ENCODE measurements at places on chromosomes 2 and 18. TPM values are rescaled to one million over a fixed set of nuclear protein-coding genes. Genes with fewer than 3 reads are reported as not detected.

- DNase-seq, result peak; percentile 88
Measured at GRCh38 chr2:74502720-74503505, 3.5 kb upstream of the LBX2 start.

Gene RGPD3
- polyA plus RNA-seq, result 0.24 TPM

Gene GPR55
- polyA plus RNA-seq, result 0.63 TPM

GRCh38 chr2:33967103-33967502 is 368.0 kb upstream of the FAM98A start:
- no peak for DNase-seq

- DNase-seq, result no peak
Measured at GRCh38 chr2:176074919-176075425, 8.8 kb downstream of the EVX2 start.

Gene SERPINB11
- polyA plus RNA-seq, result not detected

Gene MMADHC
- 98.1 TPM for polyA plus RNA-seq

- no peak for DNase-seq
Measured at GRCh38 chr2:98460573-98461497, 16.2 kb downstream of the INPP4A start.

Gene SCN9A
- polyA plus RNA-seq, result 7.3 TPM

GRCh38 chr2:64223055-64223454 is 78.8 kb upstream of the PELI1 start:
- no peak for DNase-seq

DNA sequence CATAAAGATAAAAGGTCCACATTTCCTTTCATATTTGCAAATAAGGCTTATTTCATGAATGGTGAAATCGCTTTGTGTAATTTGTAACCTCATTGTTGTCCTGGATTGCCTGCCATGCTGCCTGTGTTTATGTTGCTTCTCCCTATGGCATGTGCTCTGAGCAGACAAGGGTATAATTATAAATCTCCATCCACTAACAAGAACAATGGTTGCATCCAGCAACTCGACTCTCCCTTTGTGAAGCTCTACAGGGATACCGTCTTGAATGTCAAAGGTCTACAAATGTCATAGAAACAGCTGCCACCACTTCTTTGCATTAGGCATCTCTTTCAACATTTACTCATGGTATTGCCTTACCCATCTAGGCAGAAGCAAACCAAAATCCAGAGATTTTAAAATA is 209.6 kb downstream of the SLC8A1 start:
- DNase-seq, result no peak

DNA sequence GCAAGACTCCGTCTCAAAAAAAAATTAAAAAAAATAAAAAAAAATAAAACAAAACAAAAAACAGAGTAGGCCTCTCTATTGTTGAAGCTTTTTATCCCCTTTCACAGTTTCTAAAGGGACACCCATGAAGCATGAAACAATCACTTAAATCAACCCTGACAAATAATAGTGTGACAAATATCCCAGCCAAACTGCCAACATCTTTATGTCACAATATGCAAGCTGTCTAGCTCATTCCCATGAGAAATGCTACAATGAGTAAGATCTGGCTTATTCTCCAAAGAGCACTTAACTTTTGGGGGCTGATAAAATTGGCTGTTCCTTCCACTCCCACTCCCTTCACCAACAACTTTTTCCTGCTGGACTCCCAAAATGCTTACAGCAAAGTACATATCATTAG is 21.7 kb upstream of the ABCA12 start:
- no peak for DNase-seq

- DNase-seq, result no peak
Measured at GRCh38 chr2:54871457-54872107, 148.1 kb downstream of the EML6 start.

Gene ERBB4
- polyA plus RNA-seq, result 0.37 TPM

GRCh38 chr2:147031897-147032296 is 812.9 kb upstream of the ACVR2A start:
- no peak for DNase-seq

Gene FAM237A
- polyA plus RNA-seq, result not detected

Gene AAK1
- polyA plus RNA-seq, result 18.6 TPM

Measured in large intestine (tissue), 12 donors.